ENCODE measurements at places on chromosomes 3 and 15.
A peak's percentile ranks its signal among the peaks of the same experiment; 100 is the strongest.

- no peaks in the 10 kb centered on the region for H3K36me3 ChIP-seq
- no peak overlapping the region for H3K27ac ChIP-seq
- DNase-seq: peak; percentile 79
- H3K4me3 ChIP-seq: no peak overlapping the region
Measured at GRCh38 chr15:91032919-91033803, 10.8 kb upstream of the VPS33B start.

DNA sequence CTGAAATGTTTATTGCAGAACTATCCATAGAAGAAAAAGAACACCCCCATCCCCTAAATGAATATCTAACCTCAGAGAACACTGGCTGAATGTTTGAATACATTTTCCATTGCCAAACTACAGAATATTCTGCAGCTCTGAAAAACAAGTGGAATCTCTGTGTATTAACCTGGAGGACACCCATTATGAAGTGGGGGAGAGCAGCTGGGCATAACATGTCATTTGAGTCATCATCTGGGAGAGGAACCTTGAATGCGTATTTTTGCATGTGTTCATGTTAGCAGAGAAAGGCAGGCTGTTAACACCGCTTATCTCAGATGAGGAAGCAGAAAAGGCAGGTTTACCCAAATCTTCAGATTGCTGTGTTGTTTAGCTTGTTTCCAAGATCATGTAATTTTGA is 31.5 kb downstream of the ESYT3 start:
- H3K27me3 ChIP-seq: peaks cover 32% of the 10 kb centered on the region
- H3K36me3 ChIP-seq: no peaks in the 10 kb centered on the region
- H3K27ac ChIP-seq: no peak overlapping the region
- DNase-seq: no peak

- peaks cover 31% of the 10 kb centered on the region for H3K36me3 ChIP-seq
- H3K4me1 ChIP-seq: peaks cover 45% of the 10 kb centered on the region
- peak within 1 kb of the TSS; percentile 90 for H3K4me3 ChIP-seq
Measured at GRCh38 chr3:52056521-52056967, at the start of gene DUSP7. DUSP7 (minus strand) TSS chr3:52056571; CDS start chr3:52056366, 205 bp downstream.

DNA sequence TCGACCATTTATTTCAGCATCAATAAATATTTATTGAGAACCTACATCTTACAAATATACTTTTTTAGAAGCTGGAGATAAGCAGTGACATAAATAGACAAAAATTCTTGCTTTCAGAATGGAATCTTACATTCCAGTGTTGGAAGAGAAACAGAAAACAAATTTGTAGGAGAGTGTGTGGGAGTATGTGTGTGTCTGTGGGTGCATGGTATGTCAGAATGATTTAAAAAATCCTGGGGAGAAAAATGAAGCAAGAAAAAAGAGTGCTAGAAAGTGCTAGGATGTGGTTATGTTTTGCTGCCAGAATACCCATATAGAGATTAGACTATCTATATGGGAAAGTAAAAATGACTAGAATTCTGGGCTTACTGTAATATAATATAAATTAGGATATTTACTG is 561.7 kb upstream of the SGO1 start:
- no peak overlapping the region for H3K27ac ChIP-seq
- H3K27me3 ChIP-seq: no peaks in the 10 kb centered on the region
- H3K4me1 ChIP-seq: no peaks in the 10 kb centered on the region
- no peak for DNase-seq
- H3K36me3 ChIP-seq: no peaks in the 10 kb centered on the region

DNA sequence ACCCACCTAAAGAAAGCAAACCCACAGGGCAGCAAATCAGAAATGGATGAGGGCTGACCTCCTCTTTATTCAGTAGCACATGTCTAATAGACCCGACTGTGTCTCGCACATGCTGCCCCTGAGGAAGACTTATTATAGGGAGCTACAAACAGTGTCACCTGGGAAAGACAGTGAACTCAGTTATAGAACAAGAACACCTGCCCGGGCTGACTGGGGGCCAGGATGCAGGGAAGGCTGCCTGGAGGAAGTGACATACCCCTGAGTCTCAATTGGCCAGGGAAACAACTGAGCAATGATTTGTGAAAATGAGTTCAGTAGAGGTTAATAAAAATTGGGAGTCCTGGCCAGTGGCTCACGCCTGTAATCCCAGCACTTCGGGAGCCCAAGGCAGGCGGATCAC is 78.7 kb upstream of the CGNL1 start:
- H3K27me3 ChIP-seq: no peaks in the 10 kb centered on the region
- no peak for DNase-seq
- no peak overlapping the region for H3K4me3 ChIP-seq
- no peaks in the 10 kb centered on the region for H3K36me3 ChIP-seq

GRCh38 chr3:45368382-45368781 is 20.0 kb upstream of the LARS2 start:
- peaks cover 23% of the 10 kb centered on the region for H3K27me3 ChIP-seq
- H3K4me1 ChIP-seq: no peaks in the 10 kb centered on the region
- H3K27ac ChIP-seq: no peak overlapping the region
- DNase-seq: no peak
